ENCODE measurements at places on chromosomes 5 and 9. TPM values are rescaled to one million over a fixed set of nuclear protein-coding genes. Genes with fewer than 3 reads are reported as not detected.

Gene ACOT12
- 0.74 TPM for total RNA-seq

Gene GPR21
- not detected for total RNA-seq

Gene SLC6A7
- total RNA-seq = not detected

Gene EXOSC2
- 41.0 TPM for total RNA-seq

Gene CLIC3
- total RNA-seq = 6.2 TPM

Gene GABRP
- total RNA-seq = not detected

Gene KYAT1
- 6.1 TPM for total RNA-seq

Gene CCNH
- total RNA-seq = 44.0 TPM

Gene SLC34A3
- total RNA-seq = not detected

Gene CDK9
- total RNA-seq = 48.7 TPM

Gene DDX4
- total RNA-seq = not detected

Gene FOXD4L5
- 0.08 TPM for total RNA-seq

Gene SLC2A6
- total RNA-seq = 48.2 TPM

Gene SLC6A19
- 0.23 TPM for total RNA-seq
